Psoas muscle (tissue), 8 donors: ENCODE measurements at places on chromosomes 16 and 17. TPM values are rescaled to one million over a fixed set of nuclear protein-coding genes. Genes with fewer than 3 reads are reported as not detected.

DNA sequence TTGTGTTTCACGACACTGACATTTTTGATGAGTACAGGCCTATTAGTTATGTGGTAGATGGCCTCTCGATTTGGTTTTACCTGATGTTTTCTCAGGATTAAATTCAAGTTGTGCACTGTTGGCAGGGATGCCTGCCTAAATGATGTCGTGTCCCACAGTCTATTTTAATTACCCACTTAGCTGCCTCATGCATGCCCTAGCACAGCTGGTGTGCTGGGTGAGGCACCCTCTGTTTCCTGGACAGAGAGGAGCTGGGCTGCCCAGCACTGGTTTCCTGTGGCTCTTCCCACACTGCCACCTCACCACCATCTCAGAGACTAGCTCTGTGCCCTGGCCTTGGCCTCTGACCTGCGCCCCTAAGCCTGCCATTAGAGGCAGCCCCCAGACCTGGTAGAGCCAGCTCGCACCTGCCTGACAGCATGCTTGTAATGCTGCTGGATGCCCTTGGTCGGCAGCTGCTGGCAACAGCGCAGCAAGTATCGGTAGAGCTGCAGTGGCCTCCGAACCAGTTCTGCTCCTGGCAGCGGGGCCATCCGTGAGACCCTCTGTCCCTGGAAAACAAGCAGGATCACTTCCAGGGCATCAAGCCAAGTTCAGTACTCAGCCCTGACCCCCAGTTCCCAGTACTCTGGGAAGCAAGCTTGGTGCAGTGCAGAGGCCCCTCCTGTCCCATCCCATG, 10.9 kb downstream of the LYRM9 start:
- no peaks in the 10 kb centered on the region for H3K4me1 ChIP-seq
- H3K4me3 ChIP-seq: no peak overlapping the region
- H3K36me3 ChIP-seq: no peaks in the 10 kb centered on the region
- no peaks in the 10 kb centered on the region for H3K27me3 ChIP-seq
- no peak overlapping the region for H3K27ac ChIP-seq

DNA sequence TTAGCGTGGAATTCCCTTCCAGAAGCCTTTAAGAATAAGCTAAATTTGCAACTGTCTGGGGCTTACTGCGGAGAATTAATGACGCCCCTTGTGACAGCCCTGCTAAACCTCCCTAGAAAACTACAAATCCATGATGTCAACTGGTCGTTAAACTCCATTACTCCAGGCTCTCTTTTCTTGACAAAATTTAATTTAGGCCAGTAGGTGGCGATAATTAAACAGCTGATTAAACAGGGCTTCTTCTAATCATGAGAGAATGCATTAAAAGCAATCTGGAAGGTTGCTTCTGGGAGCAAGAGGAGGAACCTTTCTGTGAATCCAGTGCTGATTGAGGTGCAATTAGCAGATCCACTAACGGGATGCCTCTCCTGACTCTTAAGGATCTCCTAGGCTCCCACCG, 8.1 kb upstream of the NLRP1 start:
- H3K27me3 ChIP-seq: no peaks in the 10 kb centered on the region
- no peak overlapping the region for H3K27ac ChIP-seq
- H3K36me3 ChIP-seq: no peaks in the 10 kb centered on the region
- no peaks in the 10 kb centered on the region for H3K4me1 ChIP-seq
- no peak for DNase-seq
- no peak overlapping the region for H3K4me3 ChIP-seq

GRCh38 chr16:74734361-74735161, 33.9 kb upstream of the MLKL start:
- H3K36me3 ChIP-seq: no peaks in the 10 kb centered on the region
- H3K27ac ChIP-seq: no peak overlapping the region
- H3K4me3 ChIP-seq: no peak overlapping the region
- H3K4me1 ChIP-seq: no peaks in the 10 kb centered on the region
- H3K27me3 ChIP-seq: peaks cover 12% of the 10 kb centered on the region

GRCh38 chr16:2206780-2207433, 1.7 kb downstream of the MLST8 start:
- H3K36me3 ChIP-seq: no peaks in the 10 kb centered on the region
- no peaks in the 10 kb centered on the region for H3K27me3 ChIP-seq
- peaks cover 39% of the 10 kb centered on the region for H3K4me1 ChIP-seq
- H3K4me3 ChIP-seq: peak overlapping the region; percentile 81
- peak overlapping the region; percentile 95 for H3K27ac ChIP-seq

DNA sequence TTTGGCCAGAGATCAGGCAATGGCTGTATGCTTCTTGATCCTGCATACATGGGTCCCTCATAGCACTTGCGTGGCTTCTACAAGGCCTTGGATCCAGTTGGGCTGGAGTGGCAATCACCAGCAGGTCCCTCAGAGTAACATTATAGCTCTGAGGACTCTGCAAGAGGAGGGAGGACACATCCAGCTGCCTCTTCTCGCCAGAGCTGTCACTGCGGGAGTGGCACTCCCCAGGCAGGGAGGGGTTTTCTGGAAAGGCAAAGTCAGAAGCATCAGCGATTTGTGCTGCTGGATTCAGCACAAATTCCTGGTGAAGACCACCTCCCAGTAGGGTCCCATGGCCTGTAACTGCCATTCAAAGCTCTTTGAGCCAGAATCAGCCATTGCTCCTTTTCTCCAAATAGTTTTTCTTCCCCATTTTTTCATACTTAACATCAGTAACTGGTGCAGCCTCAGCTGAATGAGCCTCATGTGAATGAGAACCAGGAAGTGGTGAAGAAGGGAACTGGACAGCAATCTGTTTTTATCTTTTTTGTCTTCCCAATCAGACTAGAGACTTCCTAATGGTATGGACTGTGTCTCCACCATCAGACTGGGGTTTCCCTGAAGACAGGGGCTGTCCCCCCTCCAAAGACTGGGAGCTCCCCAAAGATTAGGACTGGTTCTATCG, 40.6 kb upstream of the HOXB13 start:
- no peaks in the 10 kb centered on the region for H3K36me3 ChIP-seq
- H3K4me1 ChIP-seq: no peaks in the 10 kb centered on the region
- no peak for DNase-seq
- H3K27me3 ChIP-seq: peaks cover 59% of the 10 kb centered on the region

GRCh38 chr16:66549284-66550131, at the start of gene TK2:
TK2 (minus strand) TSS chr16:66550122; CDS start chr16:66550061, 61 bp downstream.
- peak; percentile 84 for DNase-seq
- H3K4me3 ChIP-seq: peak within 1 kb of the TSS; percentile 92
- H3K27me3 ChIP-seq: no peaks in the 10 kb centered on the region
- peaks cover 40% of the 10 kb centered on the region for H3K4me1 ChIP-seq
- peak within 1 kb of the TSS; percentile 92 for H3K27ac ChIP-seq

DNA sequence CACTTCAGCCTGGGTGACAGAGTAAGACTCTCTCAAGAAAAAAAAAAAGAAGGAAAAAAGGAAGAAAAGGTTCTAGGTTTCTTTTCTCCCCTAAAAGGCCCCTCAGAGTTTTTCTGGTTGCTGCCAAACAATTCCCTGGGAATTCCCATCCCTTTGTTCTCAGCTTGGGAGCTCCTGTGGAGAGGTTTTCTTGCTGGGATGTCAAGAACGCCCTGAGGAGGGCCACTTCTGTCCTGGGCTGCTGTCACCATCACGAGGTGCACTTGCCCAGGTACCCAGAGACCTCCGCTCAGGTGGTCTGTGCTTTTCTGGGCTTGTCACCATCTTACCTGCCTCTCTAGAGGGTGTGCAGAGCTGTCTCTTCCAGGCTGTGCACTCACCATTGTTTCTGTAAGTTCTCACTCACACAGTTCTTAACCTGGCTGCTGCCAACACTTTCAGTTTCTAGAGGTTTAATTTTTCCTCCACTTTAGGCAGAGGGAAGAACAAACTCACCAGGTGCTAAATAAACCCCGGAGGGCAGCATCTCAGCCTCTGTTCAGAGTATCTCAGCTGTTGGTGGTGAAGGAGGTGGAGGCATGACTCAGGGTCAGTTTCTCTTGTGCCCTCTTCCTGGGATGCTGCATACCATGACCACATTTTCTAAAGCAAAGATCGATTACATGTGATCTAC, 2.4 kb upstream of the COX6A2 start:
- peak overlapping the region; percentile 99 for H3K27ac ChIP-seq
- peaks cover 41% of the 10 kb centered on the region for H3K4me1 ChIP-seq
- DNase-seq: no peak
- no peaks in the 10 kb centered on the region for H3K27me3 ChIP-seq

DNA sequence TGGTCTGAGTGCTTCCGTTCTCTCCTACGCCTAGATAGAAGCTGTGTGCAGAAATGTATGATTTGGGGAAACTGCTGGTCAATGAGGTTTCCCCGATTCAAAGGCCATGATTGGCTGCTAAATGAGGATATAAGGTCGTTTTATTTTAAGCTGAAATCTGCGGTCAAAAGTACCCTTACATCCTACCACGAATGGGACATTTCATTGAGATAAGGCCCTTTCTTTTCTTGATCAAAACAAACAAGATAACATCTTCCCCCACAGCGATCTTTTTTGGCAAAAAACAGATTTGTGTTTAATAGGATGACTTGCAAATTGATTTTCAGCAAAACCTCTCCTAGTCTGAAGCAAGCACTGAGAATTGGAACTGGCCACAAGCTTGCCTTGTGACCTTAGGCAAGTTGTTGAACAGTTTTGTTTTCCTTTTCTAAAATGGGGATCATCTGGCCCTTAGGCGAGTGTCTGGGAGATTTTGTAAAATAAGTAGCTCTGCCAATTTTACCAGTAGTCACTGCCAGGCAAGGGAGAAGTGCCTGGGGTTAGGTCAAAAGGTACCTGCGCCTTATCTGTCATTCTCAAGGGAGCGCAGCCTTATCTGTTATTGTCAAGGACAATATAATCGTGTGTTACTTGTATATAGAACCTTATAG, 635 bp downstream of the SCPEP1 start:
- no peak for DNase-seq
- peaks cover 8% of the 10 kb centered on the region for H3K4me1 ChIP-seq
- peak overlapping the region; percentile 79 for H3K4me3 ChIP-seq
- peaks cover 27% of the 10 kb centered on the region for H3K36me3 ChIP-seq
- H3K27me3 ChIP-seq: no peaks in the 10 kb centered on the region
- peak overlapping the region; percentile 53 for H3K27ac ChIP-seq

- DNase-seq: no peak
- no peak overlapping the region for H3K4me3 ChIP-seq
- peaks cover 29% of the 10 kb centered on the region for H3K4me1 ChIP-seq
- H3K36me3 ChIP-seq: no peaks in the 10 kb centered on the region
These were observed 28.6 kb downstream of the C16orf74 start for GRCh38 chr16:85722128-85722893.

DNA sequence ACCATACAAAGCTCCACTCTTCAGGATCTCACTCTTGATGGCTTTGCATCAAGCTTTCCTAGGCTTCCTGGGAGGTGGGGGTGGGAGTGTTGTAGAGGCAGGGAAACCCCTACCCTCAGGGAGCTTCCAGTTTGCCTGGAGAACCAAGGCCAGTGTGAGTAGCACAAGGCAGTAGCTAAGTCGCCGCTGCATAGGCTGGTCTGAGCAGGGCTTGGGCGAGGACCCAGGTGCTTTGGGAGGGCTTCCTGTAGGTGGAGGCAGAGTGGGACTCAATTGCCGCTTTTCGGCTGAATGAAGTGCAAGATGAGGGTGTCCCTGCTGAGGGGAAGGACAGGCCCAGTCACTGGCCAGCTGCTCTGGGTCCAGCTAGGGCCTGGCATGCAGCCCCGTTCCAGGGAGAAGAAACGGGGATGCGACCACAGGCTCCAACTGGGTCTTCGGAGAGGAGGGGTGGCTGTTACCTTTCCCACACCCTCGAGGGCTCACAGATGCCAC, 3.9 kb downstream of the CD79B start:
- H3K4me1 ChIP-seq: peaks cover 7% of the 10 kb centered on the region
- H3K4me3 ChIP-seq: no peak overlapping the region
- no peak for DNase-seq
- no peak overlapping the region for H3K27ac ChIP-seq
- H3K36me3 ChIP-seq: no peaks in the 10 kb centered on the region

GRCh38 chr16:73792199-73793020, 504.2 kb upstream of the PSMD7 start:
- H3K27ac ChIP-seq: no peak overlapping the region
- H3K4me3 ChIP-seq: no peak overlapping the region
- no peak for DNase-seq
- H3K4me1 ChIP-seq: peaks cover 37% of the 10 kb centered on the region
- no peaks in the 10 kb centered on the region for H3K36me3 ChIP-seq

- no peaks in the 10 kb centered on the region for H3K4me1 ChIP-seq
- no peaks in the 10 kb centered on the region for H3K27me3 ChIP-seq
- no peak overlapping the region for H3K4me3 ChIP-seq
These were observed 72.0 kb upstream of the CHMP6 start for GRCh38 chr17:80919331-80920311.

DNA sequence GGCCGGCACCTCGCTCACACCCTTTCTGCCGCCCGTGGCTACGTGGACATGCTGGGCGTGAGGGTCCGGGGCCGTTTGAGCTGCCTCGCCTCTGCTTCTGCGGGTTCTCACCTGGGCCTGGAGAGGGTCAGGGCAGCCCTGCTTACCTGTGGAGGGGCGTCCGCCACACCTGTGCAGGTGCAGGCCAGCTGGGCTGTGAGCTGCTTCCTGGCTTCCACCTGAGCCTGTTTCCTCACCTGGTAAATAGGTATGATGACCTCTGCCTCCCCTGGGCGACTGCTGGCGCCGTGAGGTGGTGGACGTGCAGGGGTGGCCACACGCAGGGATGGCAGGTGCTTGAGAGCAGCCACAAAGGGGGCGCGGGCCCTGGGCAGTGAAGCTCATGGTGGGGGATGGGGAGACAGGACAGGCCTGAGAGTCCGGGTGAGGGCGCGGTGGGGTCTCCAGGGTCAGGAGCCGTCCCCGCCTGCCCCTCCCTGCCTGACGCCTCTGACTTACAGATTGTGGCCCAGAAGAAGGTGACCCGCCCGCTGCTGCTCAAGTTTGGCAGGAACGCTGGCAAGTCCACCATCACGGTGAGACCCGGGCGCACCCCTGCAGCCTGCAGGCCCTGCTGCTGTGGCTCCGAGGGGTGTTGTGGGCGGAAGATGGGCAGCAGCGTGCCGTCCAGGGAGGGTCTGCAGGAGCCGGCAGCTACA, 7.8 kb downstream of the CPNE7 start:
- H3K27ac ChIP-seq: no peak overlapping the region
- no peak overlapping the region for H3K4me3 ChIP-seq
- no peak for DNase-seq

The USP6 gene
- 0.40 TPM for total RNA-seq

The SRL gene
- total RNA-seq: 552 TPM

The APOBR gene
- 0.34 TPM for total RNA-seq

The FBXW10B gene
- total RNA-seq: 0.61 TPM

The HIC1 gene
- 9.7 TPM for total RNA-seq

The CEP295NL gene
- 0.48 TPM for total RNA-seq

The MYH8 gene
- 1.8 TPM for total RNA-seq
